ENCODE measurements at places on chromosomes 2 and 18. TPM values are rescaled to one million over a fixed set of nuclear protein-coding genes. Genes with fewer than 3 reads are reported as not detected.

GRCh38 chr2:235605312-235606003, 111.6 kb downstream of the AGAP1 start:
- no peak overlapping the region for H3K4me3 ChIP-seq
- H3K27me3 ChIP-seq, result no peaks in the 10 kb centered on the region
- H3K36me3 ChIP-seq, result no peaks in the 10 kb centered on the region
- no peaks in the 10 kb centered on the region for H3K4me1 ChIP-seq
- no peak for DNase-seq
- H3K27ac ChIP-seq, result no peak overlapping the region

GRCh38 chr18:76161983-76162382, 333.1 kb downstream of the ZNF516 start:
- H3K4me1 ChIP-seq, result no peaks in the 10 kb centered on the region
- no peak for DNase-seq
- no peaks in the 10 kb centered on the region for H3K27me3 ChIP-seq
- H3K36me3 ChIP-seq, result no peaks in the 10 kb centered on the region
- no peak overlapping the region for H3K4me3 ChIP-seq

- DNase-seq, result no peak
- H3K27ac ChIP-seq, result no peak overlapping the region
- no peaks in the 10 kb centered on the region for H3K4me1 ChIP-seq
Measured at GRCh38 chr2:220949466-220949865, 622.6 kb downstream of the EPHA4 start.

DNA sequence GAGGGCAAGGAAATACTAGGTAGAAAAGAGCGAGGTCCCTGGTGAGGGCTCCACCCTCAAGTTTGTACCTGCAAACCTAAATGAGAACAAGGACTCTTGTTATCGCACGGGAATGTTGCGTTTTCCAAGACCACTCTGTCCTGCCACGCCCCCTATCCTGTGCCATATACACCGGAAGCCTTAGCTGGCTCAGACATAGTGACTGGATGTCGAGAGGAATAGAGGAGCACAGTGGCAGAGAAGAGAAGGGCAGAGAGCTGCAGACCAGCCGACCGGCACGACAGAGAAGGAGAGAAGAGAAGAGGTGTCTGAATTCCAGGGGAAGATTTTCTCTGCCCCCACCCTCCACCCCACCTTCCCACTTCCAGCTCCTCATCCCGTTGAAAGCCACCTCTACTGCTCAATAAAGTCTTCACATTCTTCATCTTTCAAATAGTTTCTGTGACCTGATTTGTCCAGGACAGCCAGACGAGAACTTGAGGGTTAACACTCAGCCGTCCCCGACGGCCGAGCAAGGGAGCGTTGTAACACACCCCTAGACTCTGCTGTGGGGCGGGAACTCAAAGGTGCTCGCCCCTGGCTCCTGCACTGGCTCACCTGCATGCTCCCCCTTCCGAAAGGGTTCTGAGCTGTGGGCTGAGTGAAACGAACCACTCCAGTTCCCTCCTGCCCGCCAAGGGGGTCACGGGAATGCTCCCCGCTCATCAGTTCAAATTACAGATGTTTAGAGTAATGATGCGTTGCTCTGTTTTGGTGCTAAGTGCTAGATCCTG, 24.9 kb upstream of the COL3A1 start:
- H3K36me3 ChIP-seq, result no peaks in the 10 kb centered on the region
- H3K27ac ChIP-seq, result no peak overlapping the region
- no peak for DNase-seq
- no peaks in the 10 kb centered on the region for H3K4me1 ChIP-seq
- no peak overlapping the region for H3K4me3 ChIP-seq

DNA sequence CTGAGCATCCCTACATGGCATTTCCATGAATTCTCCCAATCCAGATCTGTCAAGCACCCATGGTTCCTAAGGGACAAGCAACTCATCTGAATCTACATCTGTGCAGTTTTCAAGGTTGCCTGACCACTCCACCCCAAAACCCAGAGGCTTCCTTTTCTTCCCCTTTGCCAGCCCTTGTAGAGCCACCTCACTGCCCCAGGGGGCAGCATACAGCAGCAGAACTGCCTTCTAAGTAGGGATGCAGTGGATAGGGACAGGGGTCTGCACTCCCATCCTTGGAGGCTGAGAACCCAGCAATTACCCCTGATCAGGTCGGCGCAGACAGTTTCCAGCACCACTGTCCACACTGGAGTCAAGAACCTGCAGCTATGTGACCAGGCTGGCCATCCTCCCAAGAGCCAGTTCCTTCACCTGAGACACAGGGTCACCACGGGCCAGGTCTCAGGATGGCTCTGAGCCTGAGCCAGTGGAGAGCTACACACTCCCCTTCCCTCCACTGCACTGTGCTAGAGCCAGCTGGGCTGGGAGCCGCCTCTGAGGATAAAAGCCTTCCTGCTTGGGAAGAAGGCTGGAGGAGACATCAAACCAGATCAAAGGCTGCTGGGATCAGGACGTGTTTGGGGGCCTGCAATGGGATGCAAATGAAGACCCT, 283.1 kb downstream of the CELF4 start:
- no peaks in the 10 kb centered on the region for H3K36me3 ChIP-seq
- H3K27ac ChIP-seq, result no peak overlapping the region
- no peak overlapping the region for H3K4me3 ChIP-seq
- no peaks in the 10 kb centered on the region for H3K4me1 ChIP-seq

- no peaks in the 10 kb centered on the region for H3K4me1 ChIP-seq
- H3K36me3 ChIP-seq, result no peaks in the 10 kb centered on the region
- H3K27ac ChIP-seq, result no peak overlapping the region
- DNase-seq, result no peak
Measured at GRCh38 chr2:106531676-106532214, 44.6 kb downstream of the CD8B2 start.

GRCh38 chr2:86295066-86295465, 42.4 kb downstream of the REEP1 start:
- DNase-seq, result no peak
- H3K36me3 ChIP-seq, result no peaks in the 10 kb centered on the region
- H3K4me3 ChIP-seq, result no peak overlapping the region
- no peak overlapping the region for H3K27ac ChIP-seq
- no peaks in the 10 kb centered on the region for H3K27me3 ChIP-seq

- H3K27me3 ChIP-seq, result no peaks in the 10 kb centered on the region
- H3K4me3 ChIP-seq, result no peak overlapping the region
- no peak for DNase-seq
- no peaks in the 10 kb centered on the region for H3K36me3 ChIP-seq
Measured at GRCh38 chr2:33437815-33438214, 38.6 kb upstream of the RASGRP3 start.

- no peak overlapping the region for H3K4me3 ChIP-seq
- DNase-seq, result peak; percentile 26
- no peaks in the 10 kb centered on the region for H3K36me3 ChIP-seq
- no peaks in the 10 kb centered on the region for H3K27me3 ChIP-seq
- no peaks in the 10 kb centered on the region for H3K4me1 ChIP-seq
Measured at GRCh38 chr2:162123806-162124758, 28.0 kb downstream of the GCG start.

GRCh38 chr2:97910403-97911205, 85.1 kb downstream of the TMEM131 start:
- H3K4me1 ChIP-seq, result no peaks in the 10 kb centered on the region
- no peaks in the 10 kb centered on the region for H3K27me3 ChIP-seq
- DNase-seq, result no peak
- H3K4me3 ChIP-seq, result no peak overlapping the region
- H3K27ac ChIP-seq, result no peak overlapping the region
- no peaks in the 10 kb centered on the region for H3K36me3 ChIP-seq

DNA sequence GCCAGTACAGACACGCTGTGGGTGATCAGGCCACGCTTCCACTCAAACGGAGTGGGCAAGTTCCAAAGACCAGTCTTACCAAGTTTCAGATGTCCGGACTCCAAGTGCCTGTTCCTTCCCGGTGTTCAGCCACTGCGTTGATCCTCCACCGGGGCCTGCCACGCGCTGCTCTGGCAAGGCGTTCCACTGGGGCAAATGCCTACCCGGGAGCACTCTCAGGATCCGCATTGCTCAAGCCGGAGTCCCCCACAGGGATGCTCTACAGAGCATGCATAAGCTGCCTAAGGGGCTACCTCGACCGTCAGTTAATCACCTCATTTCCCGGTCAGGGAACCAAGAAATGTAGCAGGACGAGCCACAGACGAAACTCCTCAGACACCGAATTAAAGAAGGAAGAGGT, 37.0 kb upstream of the CLASP1 start:
- H3K36me3 ChIP-seq, result no peaks in the 10 kb centered on the region
- H3K4me3 ChIP-seq, result no peak overlapping the region
- no peak overlapping the region for H3K27ac ChIP-seq

DNA sequence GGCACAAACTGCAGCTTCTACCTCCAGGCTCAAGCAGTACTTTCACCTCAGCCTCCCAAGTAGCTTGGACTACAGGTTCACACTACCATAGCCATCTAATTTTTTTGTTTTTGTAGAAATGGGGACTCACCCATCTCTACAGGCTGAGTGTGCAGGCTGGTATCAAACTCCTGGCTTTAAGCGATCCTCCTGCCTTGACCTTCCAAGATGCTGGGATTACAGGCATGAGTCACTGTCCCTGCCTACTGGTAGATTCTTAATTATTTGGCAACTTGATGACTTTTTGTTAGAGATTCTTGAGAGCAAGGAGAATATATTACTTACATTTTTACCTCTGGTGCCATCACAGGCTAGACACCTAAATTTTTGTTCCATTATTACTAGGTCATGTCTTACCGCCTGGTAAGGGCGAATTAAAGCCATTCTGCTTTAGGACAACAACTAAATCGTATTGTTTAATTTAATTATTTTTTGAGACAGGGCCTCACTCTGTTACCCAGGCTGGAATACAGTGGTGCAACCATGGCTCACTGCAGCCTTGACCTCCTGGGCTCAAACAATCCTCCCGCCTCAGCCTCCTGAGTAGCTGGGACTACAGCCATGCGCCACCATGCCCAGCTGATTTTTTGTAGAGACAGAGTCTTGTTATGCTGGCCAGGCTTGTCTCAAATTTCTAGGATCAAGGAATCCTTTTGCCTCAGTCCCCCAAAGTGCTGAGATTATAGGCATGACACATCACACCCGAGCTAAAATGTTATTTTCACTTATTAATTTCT, 15.7 kb downstream of the DYNC1I2 start:
- no peak for DNase-seq
- no peak overlapping the region for H3K4me3 ChIP-seq
- H3K36me3 ChIP-seq, result peaks cover 9% of the 10 kb centered on the region
- H3K27ac ChIP-seq, result no peak overlapping the region

- no peak overlapping the region for H3K27ac ChIP-seq
- DNase-seq, result peak; percentile 72
- H3K27me3 ChIP-seq, result no peaks in the 10 kb centered on the region
- no peaks in the 10 kb centered on the region for H3K4me1 ChIP-seq
Measured at GRCh38 chr2:191555092-191555742, 122.7 kb upstream of the NABP1 start.

GRCh38 chr18:63236406-63236805, 83.2 kb downstream of the BCL2 start:
- H3K27me3 ChIP-seq, result no peaks in the 10 kb centered on the region
- no peak for DNase-seq
- H3K4me1 ChIP-seq, result peaks cover 6% of the 10 kb centered on the region
- H3K4me3 ChIP-seq, result no peak overlapping the region
- H3K27ac ChIP-seq, result no peak overlapping the region

DNA sequence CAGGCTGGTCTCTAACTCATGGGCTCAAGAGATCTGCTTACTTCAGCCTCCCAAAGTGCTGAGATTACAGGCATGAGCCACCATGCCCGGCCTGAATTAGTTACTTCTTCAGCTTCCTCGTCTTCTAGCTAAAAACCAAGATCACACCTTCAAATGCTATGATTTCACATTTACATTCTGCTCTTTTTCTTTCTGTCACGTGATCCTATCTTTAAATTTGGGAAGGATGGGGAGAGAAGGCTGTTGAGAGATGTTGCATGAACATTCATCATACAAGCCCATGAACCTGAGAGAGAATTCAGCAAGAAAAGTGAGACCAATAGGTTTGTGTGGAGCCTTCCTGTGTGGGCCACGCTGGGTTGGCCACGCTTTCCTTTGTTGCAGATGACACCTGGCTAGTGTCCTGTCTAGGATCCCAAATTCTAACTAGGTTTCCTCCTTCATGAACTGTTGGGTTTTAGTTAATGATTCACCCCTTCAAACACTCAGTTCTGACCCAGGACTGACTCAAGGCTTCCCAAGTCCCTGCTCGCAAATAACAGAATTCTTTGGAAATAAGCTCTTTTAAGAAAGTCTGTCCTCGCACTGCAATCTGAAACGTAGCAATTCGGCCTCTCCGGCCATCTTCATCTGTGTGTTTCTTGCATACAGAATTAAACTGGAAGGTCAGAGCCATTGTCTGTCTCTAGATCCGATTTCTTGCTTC, 57.3 kb upstream of the CREB1 start:
- H3K36me3 ChIP-seq, result no peaks in the 10 kb centered on the region
- no peaks in the 10 kb centered on the region for H3K27me3 ChIP-seq
- no peak overlapping the region for H3K27ac ChIP-seq
- no peaks in the 10 kb centered on the region for H3K4me1 ChIP-seq

GRCh38 chr18:72427721-72428120, 116.4 kb downstream of the CBLN2 start:
- no peaks in the 10 kb centered on the region for H3K36me3 ChIP-seq
- no peak overlapping the region for H3K27ac ChIP-seq
- no peak overlapping the region for H3K4me3 ChIP-seq
- no peaks in the 10 kb centered on the region for H3K27me3 ChIP-seq
- no peaks in the 10 kb centered on the region for H3K4me1 ChIP-seq

DNA sequence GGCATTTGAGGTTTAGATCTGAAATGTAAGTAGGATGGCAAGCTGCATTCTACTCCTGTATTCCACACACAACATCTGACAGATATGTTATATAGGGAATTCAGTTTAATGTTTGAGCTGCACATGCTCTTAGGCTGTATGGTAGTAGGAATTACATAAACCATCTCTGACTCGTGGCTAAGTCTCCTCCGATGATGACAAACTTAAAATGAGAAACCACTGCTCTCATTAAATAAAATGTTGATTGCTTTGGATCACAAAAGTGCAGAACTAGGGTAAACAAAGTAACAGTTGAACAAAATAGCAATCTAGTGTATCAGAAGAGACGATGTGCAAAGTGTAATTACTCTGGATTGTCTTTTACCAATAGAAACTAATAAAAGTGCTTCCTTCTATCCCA, 50.1 kb upstream of the WDR75 start:
- H3K27ac ChIP-seq, result no peak overlapping the region
- H3K36me3 ChIP-seq, result no peaks in the 10 kb centered on the region
- H3K27me3 ChIP-seq, result no peaks in the 10 kb centered on the region
- no peaks in the 10 kb centered on the region for H3K4me1 ChIP-seq

GRCh38 chr18:42611134-42611533, 504.4 kb downstream of the RIT2 start:
- no peak for DNase-seq
- H3K36me3 ChIP-seq, result no peaks in the 10 kb centered on the region
- H3K4me1 ChIP-seq, result no peaks in the 10 kb centered on the region
- no peak overlapping the region for H3K27ac ChIP-seq
- H3K4me3 ChIP-seq, result no peak overlapping the region

- no peaks in the 10 kb centered on the region for H3K4me1 ChIP-seq
- no peak for DNase-seq
- H3K36me3 ChIP-seq, result no peaks in the 10 kb centered on the region
- H3K4me3 ChIP-seq, result no peak overlapping the region
- no peak overlapping the region for H3K27ac ChIP-seq
Measured at GRCh38 chr18:44464398-44465180, 216.1 kb upstream of the SETBP1 start.

CD207 gene
- not detected for polyA plus RNA-seq

EIF5B gene
- 14.0 TPM for polyA plus RNA-seq

CFC1 gene
- not detected for polyA plus RNA-seq

L3MBTL4 gene
- 0.05 TPM for polyA plus RNA-seq

PRSS56 gene
- not detected for polyA plus RNA-seq

GNLY gene
- polyA plus RNA-seq, result 11.1 TPM

GALNT3 gene
- not detected for polyA plus RNA-seq

SRBD1 gene
- polyA plus RNA-seq, result 14.0 TPM

SPP2 gene
- not detected for polyA plus RNA-seq

Data from naive thymus-derived CD4-positive, alpha-beta T cell (primary cell).